ENCODE measurements at places on chromosomes 13 and 19.
A peak's percentile ranks its signal among the peaks of the same experiment; 100 is the strongest.

- no peak for DNase-seq
These were observed 41.7 kb downstream of the UNC13A start for GRCh38 chr19:17646441-17646840.

GRCh38 chr13:101262306-101262705 is 154.0 kb downstream of the NALCN start:
- no peak for DNase-seq

DNA sequence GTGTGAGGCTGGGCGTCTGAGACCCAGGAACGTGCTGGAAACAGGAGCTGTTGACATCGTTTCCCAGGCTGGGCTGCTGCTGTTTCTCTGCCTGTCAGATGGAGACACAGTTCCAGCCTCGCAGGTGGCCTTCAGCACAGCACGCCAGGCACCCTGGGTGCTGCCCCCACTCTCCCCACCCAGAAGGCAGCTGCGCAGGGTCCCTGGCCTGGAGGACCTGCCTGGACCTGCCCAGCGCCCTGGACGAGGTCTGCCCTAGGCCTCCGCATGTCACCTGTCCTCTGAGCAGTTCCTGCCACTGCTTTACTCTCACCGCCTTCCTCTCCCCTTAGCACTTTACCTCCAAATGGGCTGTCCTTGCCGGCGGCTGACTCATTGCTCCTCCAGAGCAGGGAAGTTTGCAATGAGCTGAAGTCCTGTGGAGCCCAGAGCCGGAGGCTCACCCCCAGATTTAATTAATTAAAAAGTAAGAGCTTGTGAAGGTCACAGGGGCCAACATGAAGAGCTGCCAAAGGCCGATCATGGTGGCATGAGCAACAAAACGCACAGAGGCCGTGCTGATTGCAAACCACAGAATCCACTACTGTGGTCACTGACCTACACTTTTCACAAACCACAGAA is 32.2 kb downstream of the C13orf46 start:
- DNase-seq = no peak

GRCh38 chr19:30559446-30559845 is 187.3 kb downstream of the ZNF536 start:
- no peak for DNase-seq

DNA sequence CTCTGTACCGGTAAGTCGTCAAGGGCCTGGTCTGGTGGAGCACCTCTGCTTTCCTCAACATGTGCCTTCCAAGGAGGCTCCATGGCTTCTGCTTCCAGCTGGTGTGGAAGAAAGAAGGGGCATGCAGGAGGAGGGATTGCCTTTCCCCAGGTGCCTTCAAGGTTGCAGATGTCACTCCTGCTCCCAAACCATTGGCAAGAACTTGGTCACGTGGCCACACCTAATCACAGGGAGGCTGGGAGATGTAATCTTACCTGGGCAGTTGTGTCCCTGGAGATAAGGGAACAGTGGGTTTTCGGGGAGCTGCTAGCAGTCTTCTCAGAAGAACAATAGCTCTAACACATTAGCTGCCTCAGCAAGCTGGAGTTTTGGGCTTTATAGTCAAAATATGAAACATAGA is 9.7 kb upstream of the GPR18 start:
- DNase-seq = no peak

- DNase-seq = no peak
These were observed 1.3 kb downstream of the ATP7B start for GRCh38 chr13:52009946-52010345.

DNA sequence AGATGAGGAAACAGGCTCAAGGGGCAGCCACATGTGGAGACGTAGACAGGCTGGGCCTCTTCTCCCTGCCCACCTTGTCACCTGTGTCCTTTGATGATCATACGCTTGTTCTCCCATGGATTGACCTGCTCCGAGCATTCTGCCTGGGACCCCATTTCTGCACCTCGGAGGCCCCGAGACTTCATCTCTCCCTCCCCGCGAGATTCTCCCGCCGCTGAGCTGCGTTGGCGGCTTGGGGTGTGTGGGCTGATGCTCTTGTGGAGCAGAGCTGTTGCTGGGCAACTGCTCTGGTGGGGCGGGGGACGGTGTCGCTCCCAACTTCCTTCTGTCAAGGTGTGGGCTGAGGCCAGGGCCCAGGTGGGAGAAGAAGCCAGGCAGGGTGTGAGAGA is 22.1 kb downstream of the MAST3 start:
- peak; percentile 24 for DNase-seq

DNA sequence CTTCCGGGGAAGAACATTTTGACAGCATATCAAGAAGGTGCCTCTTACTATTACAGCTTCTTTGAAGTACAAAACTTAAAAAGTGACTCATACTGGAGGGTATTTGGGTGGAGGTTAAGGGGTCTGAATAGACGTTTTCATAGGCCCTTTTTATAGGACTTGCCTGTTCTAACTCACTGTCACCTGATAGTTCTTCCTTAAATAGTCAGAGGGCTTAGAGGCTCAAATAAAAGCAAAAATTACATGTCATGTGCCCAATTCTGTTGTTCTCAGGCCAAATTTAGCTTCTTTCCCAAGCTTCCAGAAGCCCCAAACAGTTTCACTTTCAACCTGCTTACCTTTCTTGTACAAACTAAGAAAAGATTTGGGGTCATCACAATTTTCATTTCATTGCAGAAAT is 16.1 kb upstream of the SLC46A3 start:
- DNase-seq = no peak

GRCh38 chr13:28717170-28717569 is 1.6 kb downstream of the SLC46A3 start:
- DNase-seq = no peak

- peak; percentile 6 for DNase-seq
These were observed 575.8 kb downstream of the DACH1 start for GRCh38 chr13:71290963-71291841.

GRCh38 chr19:39046037-39046821 is 13.9 kb upstream of the FBXO27 start:
- no peak for DNase-seq

DNA sequence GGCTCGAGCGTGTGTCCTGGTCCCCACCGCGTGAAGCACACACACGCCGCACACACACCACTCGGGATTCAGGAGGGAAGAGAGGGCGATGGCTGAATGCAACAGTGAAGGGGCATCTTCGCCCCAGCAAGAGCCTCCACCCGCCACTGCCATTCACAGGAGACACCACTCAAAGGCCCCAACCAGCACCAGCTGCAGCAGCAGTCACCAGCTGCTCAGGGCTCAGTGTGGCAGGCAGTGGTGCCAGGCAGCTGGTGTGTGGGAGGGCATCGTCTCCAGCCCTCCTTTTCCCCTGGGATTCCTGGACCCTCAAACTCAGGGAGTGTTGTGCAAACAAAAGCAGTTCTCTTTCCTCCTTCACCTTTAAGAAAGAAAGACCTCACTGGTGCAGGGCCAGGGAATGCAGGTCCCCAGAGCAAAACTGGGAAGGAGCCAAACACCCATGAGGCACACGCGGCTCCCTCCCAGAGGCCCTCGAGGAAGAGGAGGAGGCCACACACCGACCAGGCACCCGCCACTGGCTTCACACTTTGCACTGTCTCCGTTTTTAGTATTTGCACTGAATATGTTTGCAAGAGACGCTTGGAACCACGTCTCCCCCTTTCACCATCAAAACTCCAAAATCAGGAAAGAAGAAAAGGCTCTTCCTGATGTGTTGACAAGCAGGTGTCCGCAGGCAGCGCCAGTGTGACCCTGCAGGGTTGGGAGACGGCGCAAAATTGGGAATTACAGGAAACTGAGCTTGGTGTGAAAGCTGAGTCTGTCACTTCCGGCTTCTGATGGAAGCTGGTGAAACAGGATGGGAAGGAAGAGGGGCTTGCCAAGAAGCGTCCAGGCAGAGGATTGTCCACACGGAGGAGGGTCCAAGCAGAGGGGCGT is 26.4 kb upstream of the F7 start:
- no peak for DNase-seq

GRCh38 chr19:18665771-18666202 is 17.7 kb upstream of the CRTC1 start:
- DNase-seq = no peak

- DNase-seq = no peak
These were observed 169.3 kb downstream of the DCT start for GRCh38 chr13:94309997-94310855.

GRCh38 chr13:52070929-52071523 is 46.5 kb downstream of the UTP14C start:
- DNase-seq = no peak

GRCh38 chr13:37495046-37495445 is 103.5 kb downstream of the POSTN start:
- DNase-seq = no peak

GRCh38 chr19:58170860-58171259 is 12.0 kb upstream of the ZNF274 start:
- DNase-seq = no peak

DNA sequence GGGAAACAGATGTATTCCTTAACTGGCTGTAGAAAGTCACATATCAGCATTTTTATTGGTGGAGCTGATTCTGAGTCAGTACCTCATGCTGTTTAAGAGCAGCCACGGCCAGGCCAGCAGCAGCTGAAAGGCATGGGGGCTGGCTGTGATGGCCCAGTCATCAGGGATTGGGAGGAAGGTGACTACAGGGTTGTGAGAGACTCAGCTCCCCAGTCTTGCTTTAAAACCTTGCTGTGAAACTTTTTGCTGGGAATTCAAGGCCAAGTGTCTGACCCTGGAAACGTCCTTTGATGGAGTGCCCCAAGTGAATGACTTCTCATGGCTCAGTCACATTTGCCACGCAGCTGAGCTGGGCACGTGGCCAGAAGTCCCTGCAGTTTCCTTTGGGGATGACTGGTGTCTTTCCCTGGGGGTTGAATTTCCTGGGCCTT is 39.1 kb upstream of the RNF113B start:
- DNase-seq = no peak

GRCh38 chr19:46722421-46723022 is 5.6 kb upstream of the PRKD2 start:
- no peak for DNase-seq

DNA sequence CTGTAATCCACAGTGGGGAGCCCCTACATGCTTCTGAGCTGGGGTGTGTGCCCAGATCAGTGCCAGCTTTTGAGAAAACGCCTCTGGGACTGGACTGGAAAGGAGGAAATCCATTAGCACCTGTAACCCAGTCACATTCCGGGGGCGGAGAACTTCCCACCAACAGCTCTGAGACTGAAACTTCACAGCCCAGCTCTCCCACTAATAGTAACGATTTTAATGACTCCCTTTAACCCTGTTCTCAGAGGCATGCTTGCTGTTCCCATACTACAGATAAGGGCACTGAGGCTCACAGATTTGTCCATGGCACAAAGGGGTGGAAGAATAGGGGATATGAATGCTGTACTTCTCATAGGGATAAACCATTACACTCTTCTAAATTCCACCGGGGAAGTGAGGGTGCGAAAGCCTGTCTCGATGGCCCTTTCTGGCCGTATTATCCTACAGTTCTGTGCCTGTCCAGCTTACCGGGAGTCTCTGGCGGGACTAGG is 851 bp downstream of the FBXO46 start:
- DNase-seq = no peak

- DNase-seq = no peak
These were observed 200 bp downstream of the MLLT1 start for GRCh38 chr19:6279620-6279930.

DNA sequence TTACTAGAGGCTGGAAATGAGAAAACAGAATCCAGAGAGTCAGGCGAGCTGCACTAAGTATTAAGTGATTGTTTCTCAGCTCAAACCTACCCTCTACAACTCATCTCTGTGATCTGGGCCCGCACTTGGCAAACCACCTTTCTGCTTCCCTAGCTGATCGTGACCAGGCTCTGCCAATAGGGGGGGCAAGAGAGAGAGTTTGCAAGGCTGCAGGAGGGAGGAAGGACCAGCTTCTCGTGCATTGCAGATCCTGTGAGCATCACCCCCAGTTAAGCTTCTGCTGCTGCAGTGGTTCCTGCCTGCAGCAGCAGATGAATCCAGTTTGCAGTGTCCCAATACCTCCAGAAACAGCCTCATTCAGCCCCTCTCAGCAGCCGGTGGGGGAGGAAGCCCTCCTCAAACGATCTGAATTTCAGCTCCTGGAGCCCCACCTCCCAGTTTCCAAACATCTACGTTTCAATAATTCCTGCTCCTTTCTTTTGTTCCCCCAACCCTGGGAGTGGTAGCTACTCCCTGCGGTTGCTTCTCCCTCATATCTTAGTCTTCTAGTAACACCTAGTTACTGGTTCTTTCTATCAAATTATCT is 20.0 kb downstream of the XRCC1 start:
- peak; percentile 57 for DNase-seq

DNA sequence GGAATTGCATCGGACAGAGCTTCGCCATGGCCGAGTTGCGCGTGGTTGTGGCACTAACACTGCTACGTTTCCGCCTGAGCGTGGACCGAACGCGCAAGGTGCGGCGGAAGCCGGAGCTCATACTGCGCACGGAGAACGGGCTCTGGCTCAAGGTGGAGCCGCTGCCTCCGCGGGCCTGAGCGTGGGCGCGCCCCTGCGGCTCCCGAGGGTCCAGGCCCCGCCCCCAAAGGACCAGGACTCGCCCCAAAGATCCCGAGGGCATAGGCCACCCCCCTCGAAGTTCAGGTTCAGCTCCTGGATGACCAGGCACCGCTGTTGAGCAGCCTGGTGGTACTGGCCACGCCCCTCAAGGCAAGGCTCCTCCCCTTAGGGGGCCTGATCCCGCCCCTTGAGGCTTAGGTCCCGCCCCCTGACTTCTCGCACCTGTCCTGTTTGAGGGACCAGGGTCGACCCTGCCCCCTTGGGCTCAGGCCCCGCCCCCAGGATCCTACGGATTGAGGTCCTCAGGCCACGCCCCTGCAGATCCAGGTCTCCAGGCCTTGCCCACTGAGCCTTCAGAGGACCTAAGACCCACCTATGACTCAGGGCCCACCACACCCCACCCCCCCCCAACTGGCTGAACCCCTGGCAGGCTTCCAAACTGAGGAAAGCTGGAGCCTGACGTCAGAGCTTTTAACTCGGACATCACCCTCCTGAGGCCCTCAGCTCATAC is 43.1 kb downstream of the CYP4F22 start:
- DNase-seq = peak; percentile 53

GRCh38 chr19:29867984-29868383 is 56.2 kb downstream of the CCNE1 start:
- DNase-seq = no peak

DNA sequence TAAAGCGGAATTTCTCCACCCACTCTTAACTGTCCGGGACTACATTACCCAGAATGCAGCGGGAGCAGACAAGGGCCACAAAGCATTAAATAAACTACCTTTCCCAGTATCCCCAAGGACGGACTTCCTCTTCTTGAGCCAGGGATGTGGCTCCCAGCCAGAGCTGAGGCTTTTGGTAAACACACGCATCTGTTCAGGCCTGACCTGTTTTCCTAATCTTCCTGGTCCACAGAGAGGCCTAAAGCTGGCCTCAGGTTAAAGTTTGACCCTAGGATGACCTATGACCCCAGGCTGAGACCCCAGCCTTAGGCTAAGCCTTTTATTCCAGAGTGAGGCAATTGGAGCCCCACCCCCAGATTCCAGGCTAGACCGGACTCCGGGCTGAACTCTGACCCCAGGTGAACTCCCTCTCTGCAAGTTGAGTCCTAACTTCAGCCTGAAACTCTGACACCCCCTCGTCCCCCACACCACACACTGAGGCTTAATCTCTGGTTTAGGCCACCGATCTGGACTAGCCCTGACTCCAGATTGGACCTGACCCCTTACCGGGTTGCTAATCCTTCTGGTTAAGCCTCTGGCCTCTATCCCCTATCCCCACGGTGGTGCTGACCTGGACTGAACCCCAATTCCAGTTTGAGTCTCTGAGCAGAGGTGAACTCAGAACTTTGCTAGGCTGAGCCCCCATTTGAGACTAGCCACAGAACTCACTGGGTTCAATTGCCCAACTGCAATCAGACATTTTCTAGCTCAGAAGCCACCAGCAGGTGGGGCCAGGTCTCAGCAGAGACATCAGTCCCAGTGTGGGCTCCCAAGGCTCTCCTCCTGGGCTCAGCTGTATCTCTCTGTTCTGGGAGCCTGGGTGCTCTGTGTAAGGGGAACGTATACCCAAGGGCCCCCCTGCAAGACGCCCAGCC is 750 bp upstream of the GPR108 start:
- peak; percentile 44 for DNase-seq

All from stimulated activated CD4-positive, alpha-beta T cell treated with anti-CD3 and anti-CD28 coated beads, Interleukin-15, amount 100 ng/mL, for 1 hour (primary cell).